ENCODE measurements at places on chromosomes 16 and 17.

DNA sequence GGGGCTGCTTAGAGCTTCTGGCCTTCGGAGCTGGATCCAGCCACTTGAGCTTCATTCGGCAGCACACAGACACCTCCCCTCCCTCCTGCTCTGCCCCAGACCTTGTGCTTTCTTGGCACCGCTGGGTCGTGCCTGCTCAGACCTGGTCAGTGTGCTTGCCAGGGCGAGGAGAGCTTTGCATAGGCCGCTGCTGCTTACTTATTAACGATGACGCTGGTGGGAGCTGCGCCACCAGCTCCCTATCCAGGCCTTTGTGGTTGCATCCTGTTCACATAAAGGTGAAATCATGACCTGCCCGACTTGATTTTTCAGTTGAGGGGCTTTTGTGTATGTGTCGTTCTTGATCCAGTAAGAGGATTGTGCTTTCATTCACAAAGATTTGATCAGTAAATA, 101.1 kb downstream of the MSI2 start:
- H3K4me3 ChIP-seq: no peak overlapping the region
- no peak for DNase-seq
- no peaks in the 10 kb centered on the region for H3K27me3 ChIP-seq
- H3K4me1 ChIP-seq: peaks cover 28% of the 10 kb centered on the region

GRCh38 chr17:78539781-78540180, 37.4 kb downstream of the DNAH17 start:
- peaks cover 7% of the 10 kb centered on the region for H3K4me1 ChIP-seq
- no peaks in the 10 kb centered on the region for H3K36me3 ChIP-seq
- H3K4me3 ChIP-seq: no peak overlapping the region
- H3K27me3 ChIP-seq: no peaks in the 10 kb centered on the region
- DNase-seq: no peak
- H3K27ac ChIP-seq: no peak overlapping the region

DNA sequence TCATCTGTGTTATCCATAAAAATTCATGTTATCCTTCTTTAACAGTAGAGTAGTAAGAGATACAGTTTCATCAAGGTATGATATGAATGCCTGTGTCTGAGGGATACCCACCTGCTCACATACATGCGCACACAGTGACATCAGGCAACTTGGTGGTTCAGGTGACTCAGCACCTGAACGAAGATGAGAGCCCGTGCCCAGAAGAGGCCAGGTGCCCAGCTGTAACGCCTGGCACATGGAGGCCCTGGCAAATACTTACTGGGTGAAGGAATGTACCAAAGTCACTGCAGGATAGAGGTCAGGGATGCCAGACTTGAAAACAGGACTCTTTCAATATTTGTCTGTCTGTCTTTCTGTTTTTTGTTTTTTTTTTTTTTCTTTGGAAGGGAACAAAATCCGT, 72.6 kb upstream of the LGALS9 start:
- H3K27ac ChIP-seq: peak overlapping the region; percentile 81
- peaks cover 30% of the 10 kb centered on the region for H3K4me1 ChIP-seq
- no peaks in the 10 kb centered on the region for H3K36me3 ChIP-seq
- H3K27me3 ChIP-seq: no peaks in the 10 kb centered on the region
- no peak overlapping the region for H3K4me3 ChIP-seq

DNA sequence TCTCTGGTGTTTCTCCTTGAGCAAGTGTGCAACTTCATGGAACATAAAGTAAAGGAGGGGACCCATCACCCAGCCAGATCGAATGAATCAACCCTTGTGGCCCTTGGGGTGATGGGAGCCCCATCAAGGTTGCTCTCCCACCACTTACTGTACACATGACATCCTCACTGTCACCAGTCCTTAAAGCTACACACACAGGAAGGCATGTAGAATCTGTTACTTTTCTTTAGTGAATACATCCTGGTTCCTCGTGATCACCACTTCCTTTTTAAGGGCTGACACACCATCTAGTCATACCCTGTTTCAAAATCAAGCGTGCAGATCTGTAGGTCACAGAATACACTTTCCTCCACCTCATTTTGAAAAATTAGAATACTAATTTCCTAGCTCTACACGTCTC, 22.6 kb upstream of the MPHOSPH6 start:
- peak overlapping the region; percentile 40 for H3K27ac ChIP-seq
- H3K36me3 ChIP-seq: no peaks in the 10 kb centered on the region
- DNase-seq: no peak
- H3K4me1 ChIP-seq: peaks cover 59% of the 10 kb centered on the region
- peaks cover 8% of the 10 kb centered on the region for H3K27me3 ChIP-seq
- H3K4me3 ChIP-seq: no peak overlapping the region

- H3K4me1 ChIP-seq: no peaks in the 10 kb centered on the region
- no peak for DNase-seq
- no peak overlapping the region for H3K27ac ChIP-seq
- H3K27me3 ChIP-seq: no peaks in the 10 kb centered on the region
These were observed 140.6 kb downstream of the MAP2K6 start for GRCh38 chr17:69555056-69555455.

DNA sequence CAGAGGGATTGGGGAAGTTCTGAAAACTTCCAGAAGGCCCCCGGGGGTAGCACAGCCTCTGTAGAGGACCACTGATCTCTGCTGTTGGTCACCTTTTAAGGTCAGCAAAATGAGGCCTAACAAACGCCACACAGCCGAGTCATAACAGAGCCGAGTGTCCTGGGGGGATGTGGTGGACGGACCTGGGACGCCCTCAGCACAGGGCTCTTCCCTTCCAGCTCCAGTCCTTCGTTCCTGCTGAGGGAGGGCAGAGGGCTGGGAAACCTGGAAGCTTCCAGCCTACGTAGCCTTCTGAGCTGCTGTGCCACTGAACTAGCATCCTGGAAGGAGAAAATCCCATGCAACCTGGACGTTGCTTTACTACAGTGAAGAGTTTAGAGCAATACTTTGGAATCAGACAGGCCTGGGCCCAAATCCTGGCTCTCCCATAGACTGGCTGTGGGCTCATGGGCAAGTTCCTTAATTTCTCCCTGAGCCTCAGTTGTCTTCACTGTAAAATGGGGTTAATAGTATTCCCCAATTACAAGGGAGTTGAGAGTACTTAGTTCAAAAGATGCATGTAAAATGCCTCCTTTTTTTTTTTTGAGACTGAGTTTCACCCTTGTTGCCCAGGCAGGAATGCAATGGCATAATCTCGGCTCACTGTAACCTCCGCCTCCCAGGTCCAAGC, 34.4 kb upstream of the ZCCHC14 start:
- H3K27ac ChIP-seq: no peak overlapping the region
- H3K27me3 ChIP-seq: peaks cover 19% of the 10 kb centered on the region
- H3K4me3 ChIP-seq: no peak overlapping the region
- H3K4me1 ChIP-seq: no peaks in the 10 kb centered on the region

GRCh38 chr16:78040396-78040795, 18.0 kb downstream of the CLEC3A start:
- no peak overlapping the region for H3K4me3 ChIP-seq
- no peaks in the 10 kb centered on the region for H3K4me1 ChIP-seq
- no peak overlapping the region for H3K27ac ChIP-seq
- H3K36me3 ChIP-seq: no peaks in the 10 kb centered on the region
- no peak for DNase-seq

DNA sequence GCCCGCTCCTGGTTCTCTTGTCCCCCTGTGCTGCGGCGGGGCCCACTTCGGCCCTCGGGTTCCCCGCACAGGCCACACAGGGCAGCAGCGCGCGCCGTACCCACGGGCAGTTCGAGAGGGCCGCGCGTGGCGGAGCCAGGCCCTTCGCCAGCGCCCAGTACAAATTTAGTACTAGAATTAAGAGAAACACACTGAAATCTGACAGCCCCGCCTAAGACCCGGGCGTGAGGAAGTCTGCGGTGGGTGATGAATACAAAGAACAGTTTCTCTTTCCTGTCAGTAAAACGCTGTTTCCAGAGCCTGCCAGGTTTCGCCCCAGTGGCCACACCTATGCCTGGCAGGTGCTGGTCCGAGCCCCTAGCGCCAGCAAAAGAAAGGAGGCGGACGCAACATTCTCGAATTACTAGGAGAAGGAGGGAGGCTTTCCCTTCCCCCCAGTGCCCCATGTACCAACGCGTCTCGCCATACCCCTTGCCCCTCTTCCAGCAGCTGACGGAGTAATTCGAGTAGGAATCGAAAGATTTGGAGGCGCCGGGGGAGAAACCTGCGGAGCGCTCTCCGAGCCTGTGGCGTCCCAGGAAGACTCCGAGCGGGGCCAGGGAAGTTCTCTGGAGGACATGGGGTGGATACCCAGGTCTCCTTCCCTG, 591 bp upstream of the SLFN5 start:
- H3K36me3 ChIP-seq: no peaks in the 10 kb centered on the region
- peak overlapping the region; percentile 94 for H3K4me3 ChIP-seq
- peak overlapping the region; percentile 97 for H3K27ac ChIP-seq
- H3K27me3 ChIP-seq: no peaks in the 10 kb centered on the region
- peak; percentile 67 for DNase-seq

GRCh38 chr16:65932350-65933072, 434.0 kb upstream of the CDH5 start:
- H3K36me3 ChIP-seq: peaks cover 6% of the 10 kb centered on the region
- H3K4me1 ChIP-seq: no peaks in the 10 kb centered on the region
- peaks cover 1% of the 10 kb centered on the region for H3K27me3 ChIP-seq
- DNase-seq: no peak
- H3K4me3 ChIP-seq: no peak overlapping the region

GRCh38 chr17:39131616-39132015, 19.8 kb downstream of the PLXDC1 start:
- H3K27ac ChIP-seq: no peak overlapping the region
- no peaks in the 10 kb centered on the region for H3K4me1 ChIP-seq
- peaks cover under 1% of the 10 kb centered on the region for H3K36me3 ChIP-seq
- no peaks in the 10 kb centered on the region for H3K27me3 ChIP-seq
- no peak overlapping the region for H3K4me3 ChIP-seq

- H3K27me3 ChIP-seq: peaks cover 61% of the 10 kb centered on the region
- H3K4me3 ChIP-seq: no peak overlapping the region
- no peaks in the 10 kb centered on the region for H3K36me3 ChIP-seq
These were observed 254.0 kb downstream of the KATNIP start for GRCh38 chr16:27803775-27804549.

- no peak overlapping the region for H3K4me3 ChIP-seq
- no peaks in the 10 kb centered on the region for H3K27me3 ChIP-seq
These were observed 213.4 kb downstream of the SLC39A11 start for GRCh38 chr17:72878975-72879660.

- H3K27ac ChIP-seq: peak overlapping the region; percentile 97
- no peak overlapping the region for H3K4me3 ChIP-seq
- no peak for DNase-seq
These were observed 194.5 kb downstream of the FOXL1 start for GRCh38 chr16:86772671-86773353.

- H3K4me3 ChIP-seq: no peak overlapping the region
- no peak for DNase-seq
- no peaks in the 10 kb centered on the region for H3K4me1 ChIP-seq
- H3K27me3 ChIP-seq: no peaks in the 10 kb centered on the region
- H3K36me3 ChIP-seq: peaks cover 47% of the 10 kb centered on the region
- no peak overlapping the region for H3K27ac ChIP-seq
These were observed 108.9 kb downstream of the MAP2K6 start for GRCh38 chr17:69523244-69523861.

- peaks cover 19% of the 10 kb centered on the region for H3K4me1 ChIP-seq
- peaks cover 4% of the 10 kb centered on the region for H3K27me3 ChIP-seq
- no peak overlapping the region for H3K27ac ChIP-seq
- H3K36me3 ChIP-seq: peaks cover 8% of the 10 kb centered on the region
- H3K4me3 ChIP-seq: peak overlapping the region; percentile 44
These were observed 59.8 kb upstream of the RPH3AL start for GRCh38 chr17:412211-413015.

DNA sequence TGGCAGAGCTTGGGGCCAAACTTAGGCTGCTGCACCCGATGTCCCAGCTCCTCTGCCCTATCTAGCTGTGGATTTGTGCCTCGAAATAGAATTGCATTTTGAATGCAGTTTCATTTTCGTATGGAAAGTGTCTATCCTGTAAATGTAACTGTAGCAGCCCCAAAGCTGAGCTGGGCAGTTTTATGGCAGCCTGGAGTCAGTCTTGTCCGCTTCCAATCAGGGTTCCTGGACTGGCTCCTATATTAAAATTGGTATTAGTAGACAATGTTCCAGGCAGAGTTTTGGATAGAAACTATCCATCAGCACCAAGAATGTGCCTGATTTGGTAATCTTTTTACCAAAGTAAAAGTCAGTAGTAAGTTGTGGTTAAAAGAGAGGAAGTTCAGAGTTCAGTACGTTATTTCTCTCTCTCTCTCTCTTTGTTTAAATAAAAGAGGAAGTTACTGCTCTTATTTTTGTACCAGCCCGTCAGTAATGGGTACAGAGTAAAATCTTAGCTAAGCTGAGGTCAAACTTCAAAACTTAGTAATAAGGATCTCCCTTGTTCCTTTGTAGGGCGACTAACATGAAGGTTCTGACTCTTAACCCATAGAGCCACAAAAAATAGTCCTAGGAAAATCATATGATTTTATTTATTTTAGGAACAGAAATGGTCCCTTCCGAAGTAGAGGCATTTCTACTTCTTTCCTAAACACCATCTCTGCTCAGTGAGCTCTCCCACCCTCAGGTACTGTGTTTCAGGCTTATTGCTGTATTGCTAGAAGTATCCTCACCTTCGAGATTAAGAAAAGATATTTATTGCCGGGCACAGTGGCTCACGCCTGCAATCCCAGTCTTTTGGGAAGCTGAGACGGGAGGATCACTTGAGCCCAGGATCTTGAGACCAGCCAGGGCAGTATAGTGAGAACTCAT, 28.0 kb downstream of the PRKCB start:
- peaks cover 84% of the 10 kb centered on the region for H3K27me3 ChIP-seq
- H3K4me1 ChIP-seq: no peaks in the 10 kb centered on the region
- DNase-seq: no peak
- H3K36me3 ChIP-seq: no peaks in the 10 kb centered on the region
- no peak overlapping the region for H3K4me3 ChIP-seq

DNA sequence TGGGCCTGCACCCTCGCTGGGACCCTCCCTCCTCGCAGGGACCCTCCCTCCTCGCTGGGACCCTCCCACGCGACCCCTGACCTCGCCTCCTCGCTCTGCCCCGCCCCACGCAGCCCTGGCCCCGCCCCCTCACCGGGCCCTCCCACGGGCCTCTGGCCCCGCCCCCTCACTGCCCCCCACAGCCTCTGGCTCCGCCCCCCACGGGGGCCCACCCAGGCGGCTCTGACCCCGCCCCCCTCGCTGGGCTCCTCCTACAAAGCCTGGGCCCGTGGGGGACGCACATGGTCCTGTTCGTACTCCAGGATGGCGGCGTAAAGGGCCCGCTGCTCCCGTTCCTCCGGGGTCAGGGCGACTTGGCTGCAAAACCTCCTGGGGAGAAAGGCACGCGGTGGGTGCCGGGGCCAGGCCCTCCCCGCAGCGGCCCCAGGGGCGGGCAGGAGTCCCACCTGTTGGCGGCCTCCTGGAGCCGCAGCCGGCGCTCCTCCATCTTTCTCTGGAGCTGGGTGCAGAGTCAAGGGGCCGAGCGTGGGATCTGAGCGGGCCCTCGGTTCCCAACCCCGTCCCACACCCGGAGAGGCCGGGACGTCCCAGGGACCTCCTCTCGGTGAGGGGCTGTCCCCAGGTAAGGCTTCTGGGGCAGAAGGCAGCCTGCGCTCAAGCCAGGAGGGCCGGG, 9.0 kb downstream of the VPS9D1 start:
- no peaks in the 10 kb centered on the region for H3K4me1 ChIP-seq
- DNase-seq: no peak
- no peaks in the 10 kb centered on the region for H3K27me3 ChIP-seq
- peak overlapping the region; percentile 69 for H3K4me3 ChIP-seq
- no peak overlapping the region for H3K27ac ChIP-seq

- no peak overlapping the region for H3K27ac ChIP-seq
- peaks cover 4% of the 10 kb centered on the region for H3K4me1 ChIP-seq
- peaks cover 2% of the 10 kb centered on the region for H3K27me3 ChIP-seq
- no peak for DNase-seq
These were observed 271.8 kb upstream of the ZFHX3 start for GRCh38 chr16:73319737-73320136.

- H3K4me3 ChIP-seq: no peak overlapping the region
- DNase-seq: no peak
- no peaks in the 10 kb centered on the region for H3K27me3 ChIP-seq
- peaks cover 17% of the 10 kb centered on the region for H3K4me1 ChIP-seq
- no peak overlapping the region for H3K27ac ChIP-seq
- H3K36me3 ChIP-seq: peaks cover 3% of the 10 kb centered on the region
These were observed 30.5 kb downstream of the KSR1 start for GRCh38 chr17:27486741-27487140.
